Karpas-422 (cell line): ENCODE measurements at places on chromosomes 2 and 18. TPM values are rescaled to one million over a fixed set of nuclear protein-coding genes. Genes with fewer than 3 reads are reported as not detected.

GRCh38 chr18:26869640-26870039 is 4.1 kb upstream of the AQP4 start:
- H3K27me3 ChIP-seq = no peaks in the 10 kb centered on the region
- no peaks in the 10 kb centered on the region for H3K4me1 ChIP-seq
- H3K36me3 ChIP-seq = no peaks in the 10 kb centered on the region
- no peak overlapping the region for H3K27ac ChIP-seq
- no peak for DNase-seq

SLC14A1 gene
- 1.1 TPM in 1 of 2 replicates, not detected in the other for total RNA-seq

SIX2 gene
- not detected in 2 replicates for total RNA-seq

- no peak for DNase-seq
- H3K27me3 ChIP-seq = no peaks in the 10 kb centered on the region; the same call in 1 of the 2 replicates
- H3K4me1 ChIP-seq = no peaks in the 10 kb centered on the region
- H3K27ac ChIP-seq = no peak overlapping the region
These were observed 108.2 kb upstream of the CTDP1 start for GRCh38 chr18:79571211-79572092.

GRCh38 chr2:230905448-230906421 is 19.3 kb downstream of the GPR55 start:
- peaks cover 85% of the 10 kb centered on the region for H3K4me1 ChIP-seq
- DNase-seq = peak; percentile 96
- H3K36me3 ChIP-seq = no peaks in the 10 kb centered on the region
- no peaks in the 10 kb centered on the region for H3K27me3 ChIP-seq
